ENCODE measurements at places on chromosomes 7 and 10.

- DNase-seq: no peak
These were observed 15.4 kb downstream of the BBIP1 start for GRCh38 chr10:110903280-110904278.

DNA sequence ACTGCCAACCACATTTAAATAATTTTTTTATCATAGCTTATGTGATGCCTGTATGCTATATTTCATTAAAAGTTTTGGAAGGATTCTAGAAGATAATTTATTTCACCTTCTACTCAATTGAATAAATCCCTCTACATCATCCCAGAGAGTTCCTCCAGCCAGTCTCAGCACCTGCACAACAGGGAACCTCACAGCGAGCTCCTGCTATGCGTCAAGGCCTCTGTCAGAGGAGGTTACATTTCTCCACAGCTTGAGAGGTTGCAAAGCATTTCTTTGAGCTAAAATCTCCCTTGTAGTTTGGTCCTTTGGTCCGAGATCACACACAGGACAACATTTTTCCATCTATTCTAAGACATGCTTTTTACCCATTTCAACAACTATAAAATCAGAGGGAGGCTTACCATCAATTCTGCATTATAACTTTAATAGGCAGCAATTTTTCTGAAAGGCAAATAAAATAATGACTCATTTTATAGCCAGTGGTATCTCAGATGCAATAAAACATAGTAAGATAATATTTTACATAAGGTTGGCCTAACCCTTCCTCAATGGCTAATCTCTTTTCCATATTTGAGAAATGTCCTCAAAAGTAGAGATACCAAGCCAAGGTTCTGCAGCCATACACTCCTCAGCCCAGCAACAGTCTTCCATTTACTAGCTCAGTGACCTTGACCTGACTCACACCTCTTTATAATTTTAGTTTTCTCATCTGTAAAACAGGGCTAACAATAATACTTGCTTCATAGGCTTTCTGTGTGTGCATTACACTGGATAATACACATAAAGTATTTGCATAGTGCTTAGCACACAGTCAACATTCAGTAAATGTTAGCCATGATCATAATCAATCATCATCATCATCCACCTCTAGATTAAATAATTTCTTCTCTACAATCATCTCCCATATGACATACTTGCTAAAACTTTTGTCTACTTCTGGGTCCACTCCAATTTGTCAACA lies 68.8 kb downstream of the DOCK4 start:
- no peak for DNase-seq

DNA sequence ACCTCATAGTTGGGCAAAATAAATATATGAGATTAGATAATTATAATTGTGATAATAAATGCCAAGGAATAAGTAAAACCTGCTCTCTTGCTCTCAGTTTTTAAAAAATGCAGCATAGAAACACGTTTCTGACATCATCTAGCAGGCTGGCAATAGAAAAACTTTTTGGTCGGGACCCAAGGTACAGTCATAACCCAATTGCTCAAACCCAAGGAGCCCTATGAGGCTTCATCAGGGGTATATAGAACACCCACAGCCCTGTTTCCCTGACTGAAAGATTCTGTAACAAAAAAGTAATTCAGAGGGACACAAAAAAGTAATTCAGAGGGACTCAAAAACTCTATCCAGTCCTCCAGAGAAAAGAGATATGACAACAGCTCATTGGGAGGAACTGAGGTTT lies 3.8 kb downstream of the PDE1C start:
- no peak for DNase-seq

DNA sequence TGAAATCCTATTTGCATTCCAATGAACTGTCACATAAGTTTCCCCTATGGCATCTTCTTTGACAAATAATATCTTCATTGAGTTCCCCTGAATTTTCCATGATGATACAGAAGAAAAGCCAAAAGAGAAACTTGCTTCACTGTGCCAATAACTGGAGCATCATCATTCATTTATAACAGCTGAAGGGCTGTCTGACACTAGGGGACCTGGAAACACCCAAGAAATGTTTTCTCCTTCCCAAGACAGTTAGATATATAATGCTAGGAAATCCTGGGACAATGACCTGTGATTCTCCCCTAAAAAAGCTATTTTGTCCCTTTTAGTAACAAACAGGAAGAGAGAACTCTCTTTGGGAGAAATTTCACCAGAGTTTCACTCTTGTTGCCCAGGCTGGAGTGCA lies 133.6 kb downstream of the SEMA3C start:
- DNase-seq: no peak

DNA sequence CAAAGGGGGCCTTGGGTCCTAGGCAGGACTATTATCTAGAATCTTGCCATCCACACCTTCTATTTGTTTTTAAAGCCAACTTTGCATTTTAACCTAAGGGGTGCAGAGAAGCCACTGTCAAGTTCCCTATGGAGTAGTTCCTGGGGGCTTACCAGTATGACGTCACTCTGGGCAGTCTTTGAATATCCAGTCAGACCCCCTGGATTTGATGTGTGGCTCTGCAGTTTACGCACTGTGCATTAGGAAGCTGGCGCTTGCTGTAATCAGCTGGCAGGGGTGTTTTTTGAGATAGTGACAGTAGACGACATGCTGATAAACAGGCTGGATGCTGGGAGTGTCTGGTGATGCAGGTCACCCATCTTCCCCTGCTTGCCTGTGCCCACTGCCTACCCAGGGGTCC lies 892.7 kb upstream of the ZNF722 start:
- no peak for DNase-seq

GRCh38 chr7:101166909-101167644 lies 1.7 kb upstream of the VGF start:
- DNase-seq: no peak

- DNase-seq: no peak
These were observed 2.1 kb downstream of the SAMD9L start for GRCh38 chr7:93146036-93146435.

- DNase-seq: peak; percentile 18
These were observed 541 bp downstream of the ELMO1 start for GRCh38 chr7:37448011-37448635.

GRCh38 chr7:128935342-128935730 lies 2.4 kb upstream of the IRF5 start:
- no peak for DNase-seq

- DNase-seq: no peak
These were observed 42.6 kb downstream of the ZNF503 start for GRCh38 chr10:75358835-75359421.

- DNase-seq: no peak
These were observed 17.8 kb upstream of the HKDC1 start for GRCh38 chr10:69202332-69202731.

GRCh38 chr7:155971180-155971770 lies 159.0 kb upstream of the SHH start:
- DNase-seq: no peak

- no peak for DNase-seq
These were observed 177.0 kb downstream of the PRKAG2 start for GRCh38 chr7:151699928-151700319.

GRCh38 chr10:67818323-67818722 lies 19.7 kb downstream of the DNAJC12 start:
- peak; percentile 45 for DNase-seq
